T47D (cell line): ENCODE measurements at places on chromosomes 6 and 20.
A peak's percentile ranks its signal among the peaks of the same experiment; 100 is the strongest.

DNA sequence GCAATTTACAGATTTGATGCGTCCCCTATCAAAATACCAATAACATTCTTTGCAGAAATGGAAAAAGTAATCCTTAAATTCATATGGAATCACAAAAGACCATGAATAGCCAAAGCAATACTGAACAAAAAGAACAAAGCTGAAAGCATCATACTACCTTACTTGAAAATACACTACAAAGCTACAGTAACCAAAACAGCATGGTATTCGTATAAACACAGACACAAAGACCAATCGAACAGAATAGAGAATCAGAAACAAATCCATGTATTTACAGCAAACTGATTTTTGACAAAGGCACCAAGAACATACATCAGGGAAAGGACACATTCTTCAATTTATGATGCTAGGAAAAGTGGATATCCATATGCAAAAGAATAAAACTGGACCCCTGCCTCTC, 206.5 kb upstream of the PDE10A start:
- no peak for DNase-seq

- DNase-seq, result no peak
Observed at GRCh38 chr6:157073596-157073995, 249.7 kb downstream of the TMEM242 start.

- DNase-seq, result no peak
Observed at GRCh38 chr20:23541776-23542175, 26.5 kb downstream of the CST9L start.

DNA sequence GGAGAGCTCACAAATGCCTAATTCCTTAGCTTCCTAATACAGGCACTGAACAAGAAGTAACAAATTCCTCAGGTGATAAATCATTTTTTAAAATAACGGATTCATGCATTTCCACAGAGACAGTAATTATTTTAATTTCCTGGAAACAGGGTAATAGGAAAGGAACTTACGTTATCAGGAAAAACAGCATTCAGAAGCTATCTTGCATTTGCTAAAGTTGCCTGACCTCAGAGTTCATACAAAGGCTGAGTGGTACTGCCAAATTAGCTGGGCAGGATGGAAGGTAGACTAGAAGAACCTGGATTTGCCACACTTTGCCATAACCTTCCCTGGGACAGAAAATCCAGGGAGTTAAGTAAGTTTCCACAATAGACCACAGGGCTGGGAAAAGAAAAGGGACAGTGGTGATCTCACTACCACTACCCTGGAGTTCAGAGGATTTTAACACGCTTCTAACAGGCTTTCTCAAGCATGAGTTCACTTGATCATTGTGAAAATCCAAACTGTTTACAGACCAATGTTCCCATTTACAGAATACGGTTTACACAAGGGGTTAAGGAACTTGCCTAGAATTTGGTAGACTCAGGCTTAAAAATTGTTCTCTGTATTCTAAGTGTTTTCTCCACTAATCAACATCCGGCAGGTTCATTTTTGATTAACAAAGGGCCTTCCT, 57.0 kb downstream of the KIF13A start:
- no peak for DNase-seq

DNA sequence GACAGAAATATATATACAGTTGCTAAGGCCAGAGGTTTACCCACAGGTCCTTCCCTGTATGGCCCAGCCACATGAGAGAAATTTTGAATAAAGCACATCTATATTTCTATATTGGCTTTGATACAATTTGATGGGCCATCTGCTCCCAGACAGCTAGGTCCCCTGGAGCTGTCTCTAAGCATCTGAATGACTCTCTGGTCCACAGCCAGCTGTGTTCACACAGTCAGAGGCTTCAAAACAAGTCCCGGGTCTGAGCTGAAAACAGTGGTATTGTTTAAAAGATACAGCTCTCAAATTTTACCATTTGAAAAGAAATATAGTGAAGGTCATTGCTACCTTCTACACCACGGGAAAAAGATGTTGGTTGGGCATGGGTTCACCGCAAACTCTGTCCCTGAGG, 161.1 kb downstream of the SLC35B3 start:
- DNase-seq, result no peak

GRCh38 chr20:47710665-47711045, 74.6 kb downstream of the SULF2 start:
- no peak for DNase-seq

- DNase-seq, result no peak
Observed at GRCh38 chr6:122628714-122629113, 18.5 kb downstream of the PKIB start.

DNA sequence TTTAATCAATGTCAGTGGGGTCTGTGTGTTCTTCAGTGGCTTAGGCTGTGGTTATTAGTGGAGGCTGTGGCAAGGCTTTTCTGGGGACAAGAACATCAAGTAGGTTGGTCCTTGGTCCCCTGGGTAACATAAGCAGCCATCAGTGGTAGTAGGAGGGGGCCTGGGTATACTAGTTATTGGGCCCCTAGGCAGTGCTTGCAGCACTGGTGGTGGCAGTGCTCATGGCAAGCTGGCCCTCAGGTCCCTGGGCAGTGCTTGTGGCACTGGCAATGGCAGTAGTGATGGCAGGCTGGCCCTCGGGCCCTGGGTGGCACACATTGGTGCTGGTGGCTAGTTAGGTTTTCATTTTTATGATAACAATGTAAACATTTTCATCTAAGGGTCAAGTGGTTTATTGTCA, 32.5 kb upstream of the MAS1 start:
- DNase-seq, result no peak

DNA sequence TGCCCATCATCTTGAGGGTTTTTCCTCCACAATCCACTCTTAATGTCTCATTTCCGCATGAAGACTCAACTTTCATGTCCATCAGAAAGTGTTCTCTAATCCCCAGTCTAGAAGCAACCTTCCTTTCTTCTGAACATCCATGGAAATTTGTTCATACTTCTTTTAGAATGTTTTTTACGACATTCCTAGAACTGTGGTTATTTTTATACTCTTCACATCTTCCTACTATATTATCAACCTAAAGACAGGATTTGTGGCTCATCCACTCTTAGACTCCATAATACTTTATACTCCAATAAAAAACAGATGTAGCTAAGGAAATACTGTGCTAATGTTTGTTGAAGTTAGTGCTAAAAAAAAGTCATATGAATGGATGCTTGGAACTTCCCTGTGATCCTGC, 1.4 kb upstream of the CAP2 start:
- DNase-seq, result no peak

GRCh38 chr6:89145956-89146717, at the start of gene PM20D2:
PM20D2 (plus strand) TSS chr6:89146055; CDS start chr6:89146145, 90 bp downstream.
- DNase-seq, result no peak

GRCh38 chr20:63156221-63156671, 59.7 kb downstream of the YTHDF1 start:
- no peak for DNase-seq

DNA sequence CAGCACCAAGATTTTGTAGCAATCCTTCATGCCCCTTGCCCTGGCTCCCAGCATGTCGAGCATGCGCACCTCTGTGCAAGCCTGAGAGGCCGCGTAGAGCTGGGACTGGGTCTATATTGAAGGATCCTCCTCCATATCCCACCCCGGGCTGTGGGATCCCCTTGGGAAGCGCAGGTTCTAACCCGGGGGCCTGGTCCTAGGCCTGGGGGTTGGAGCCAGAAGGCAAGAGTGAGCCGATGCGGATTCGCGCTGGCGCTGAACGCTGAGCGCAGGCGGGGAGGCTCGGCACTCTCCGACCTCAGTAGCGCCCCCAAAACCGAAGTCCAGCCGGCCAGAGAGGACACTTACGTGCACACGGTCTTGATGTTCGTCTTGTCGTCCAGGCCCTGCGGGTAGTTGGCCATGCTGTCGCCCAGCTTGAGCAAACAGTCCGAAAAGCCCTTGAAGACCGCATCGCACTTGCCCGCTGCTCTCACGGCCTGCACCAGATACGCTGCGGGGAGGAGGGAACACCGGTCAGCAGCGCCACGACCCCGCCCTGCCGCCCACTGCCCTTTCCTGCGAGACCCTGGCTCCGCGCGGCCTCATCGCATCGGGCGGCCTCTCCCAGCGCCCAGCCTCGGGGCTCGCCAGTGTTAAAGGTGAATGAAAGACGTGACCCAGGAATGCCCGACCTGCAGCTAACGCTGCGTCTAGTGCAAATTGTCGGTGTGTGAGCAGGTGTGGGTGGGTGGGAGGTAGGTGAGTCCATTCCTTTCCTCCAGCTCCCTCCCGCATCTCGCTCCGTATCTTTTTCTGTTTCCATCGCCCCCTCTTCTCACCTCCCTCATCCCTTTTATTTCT, 4.5 kb downstream of the NRN1 start:
- no peak for DNase-seq

GRCh38 chr6:129996387-129996786, 22.0 kb upstream of the L3MBTL3 start:
- no peak for DNase-seq

GRCh38 chr20:13212750-13213149, 8.3 kb upstream of the ISM1 start:
- DNase-seq, result no peak

- no peak for DNase-seq
Observed at GRCh38 chr6:142844065-142844755, 100.8 kb downstream of the HIVEP2 start.

- no peak for DNase-seq
Observed at GRCh38 chr6:115617031-115617430, 443.7 kb downstream of the FRK start.

DNA sequence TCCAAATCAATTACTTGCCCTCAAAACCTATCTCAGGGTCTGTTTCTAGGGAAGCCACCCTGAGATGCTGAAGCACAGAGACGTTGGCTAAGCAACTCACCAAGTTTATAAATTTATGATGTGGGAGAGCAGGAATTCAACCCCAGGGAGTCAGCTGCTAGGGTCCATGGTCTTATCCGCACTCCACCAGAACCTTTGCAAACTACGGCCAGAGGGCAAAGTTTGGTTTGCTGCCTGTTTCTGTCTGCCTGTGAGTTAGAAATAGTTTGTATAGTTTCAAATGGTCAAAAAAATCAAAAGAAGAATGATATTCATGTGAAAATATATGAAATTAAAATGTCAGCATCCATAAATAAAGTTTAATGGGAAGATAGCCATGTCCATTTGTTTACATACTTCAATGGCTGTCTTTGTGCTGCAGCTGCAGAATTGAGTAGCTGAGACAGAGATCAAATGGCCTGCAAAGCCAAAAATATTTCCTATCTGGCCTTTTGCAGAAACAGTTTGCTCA, 83.7 kb upstream of the ZFP64 start:
- DNase-seq, result no peak

DNA sequence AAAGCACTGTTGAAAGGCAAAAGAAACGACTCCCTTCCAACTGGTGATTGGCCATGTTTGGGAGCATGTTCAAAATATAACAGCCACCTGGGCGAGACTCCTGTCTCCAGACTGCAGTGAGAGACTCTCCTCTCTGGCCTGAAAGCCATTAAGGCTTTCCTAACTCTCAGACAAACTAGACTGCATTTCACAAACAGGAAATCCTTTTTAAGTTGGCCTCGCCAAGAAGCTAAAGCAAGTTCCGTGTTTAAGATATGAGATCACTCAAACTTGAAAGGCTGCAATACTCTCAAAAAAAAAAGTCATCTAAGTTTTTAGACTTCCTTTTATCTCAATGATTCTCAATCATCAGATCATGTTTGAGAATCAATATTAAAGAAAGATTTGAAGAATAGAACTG, 117.0 kb downstream of the TFAP2A start:
- DNase-seq, result no peak

DNA sequence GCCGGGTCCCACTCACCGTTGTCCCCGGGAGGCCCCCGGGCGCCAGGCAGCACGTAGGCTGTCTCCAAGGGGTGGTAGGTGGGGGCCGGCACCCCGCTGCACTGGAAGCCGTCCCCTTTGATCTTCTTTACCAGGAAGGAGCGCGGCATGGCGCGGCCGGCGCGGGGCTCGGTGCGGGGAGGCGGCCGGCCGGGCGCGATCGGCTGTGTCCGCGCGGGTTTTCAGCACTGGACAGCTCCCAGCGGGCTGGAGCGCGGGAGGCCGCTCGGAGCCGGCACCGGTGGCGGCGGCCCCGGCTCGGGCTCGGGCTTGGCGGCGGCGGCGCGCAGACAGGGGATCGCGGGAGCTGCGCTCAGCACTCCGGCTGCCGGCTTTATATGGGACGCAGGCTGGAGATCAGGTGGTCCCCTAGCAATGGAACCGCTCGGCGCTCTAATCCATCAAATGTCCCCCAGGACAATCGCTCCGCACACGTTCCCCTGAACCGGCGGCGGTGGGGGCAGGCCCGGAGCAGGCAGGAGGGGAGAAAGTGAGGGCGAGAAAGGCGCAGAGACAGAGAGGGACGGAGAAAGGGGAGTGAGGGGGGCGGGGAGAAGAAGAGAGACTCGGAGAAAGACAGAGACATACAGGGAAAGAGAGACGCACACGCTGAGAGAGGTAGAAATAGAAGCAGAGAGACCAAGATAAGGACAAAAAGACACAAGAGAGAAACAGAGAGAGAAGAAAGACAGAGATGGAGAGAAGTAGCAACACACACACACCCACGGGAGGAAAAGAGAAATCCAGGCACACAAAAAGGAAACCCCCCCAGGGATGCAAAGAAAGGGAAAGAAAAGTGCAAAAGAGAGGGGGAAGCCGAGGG, at the start of gene SCRT2:
TSS of gene SCRT2 (minus strand) at position 350 of the 862 bp plus-strand sequence. CDS start at position 149, 201 bp downstream.
- DNase-seq, result peak; percentile 96
